ENCODE measurements at places on chromosomes 1 and 21. TPM values are rescaled to one million over a fixed set of nuclear protein-coding genes. Genes with fewer than 3 reads are reported as not detected.

DNA sequence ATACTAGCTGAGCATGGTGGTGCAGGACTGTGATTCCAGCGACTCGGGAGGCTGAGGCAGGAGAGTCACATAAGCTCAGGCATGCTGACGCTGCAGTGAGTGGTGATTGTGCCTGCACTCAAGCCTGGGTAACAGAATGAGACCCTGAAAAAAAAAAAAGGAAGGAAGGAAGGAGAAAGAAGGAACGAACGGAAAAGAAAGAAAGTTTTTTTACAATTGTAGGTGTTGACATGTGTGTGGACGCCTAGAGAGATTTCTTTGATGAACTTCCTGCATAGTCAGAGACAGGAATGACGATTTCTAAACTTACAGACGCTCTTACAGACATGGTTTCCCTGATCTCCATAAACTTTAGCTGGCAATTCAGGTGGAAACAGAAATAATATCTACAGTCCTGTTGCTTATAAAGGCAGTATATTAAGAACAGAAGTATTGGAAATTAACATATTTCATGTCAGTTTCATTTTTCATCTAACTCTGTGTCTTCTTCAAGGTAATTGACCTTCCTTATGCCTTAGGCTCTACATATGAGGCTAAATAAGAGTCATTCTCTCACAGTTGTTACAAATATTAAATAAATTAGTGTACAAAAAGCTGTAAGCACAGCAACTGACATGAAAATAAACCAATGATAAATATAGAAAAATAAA is 4.1 kb downstream of the SAMSN1 start:
- DNase-seq, result no peak

DNA sequence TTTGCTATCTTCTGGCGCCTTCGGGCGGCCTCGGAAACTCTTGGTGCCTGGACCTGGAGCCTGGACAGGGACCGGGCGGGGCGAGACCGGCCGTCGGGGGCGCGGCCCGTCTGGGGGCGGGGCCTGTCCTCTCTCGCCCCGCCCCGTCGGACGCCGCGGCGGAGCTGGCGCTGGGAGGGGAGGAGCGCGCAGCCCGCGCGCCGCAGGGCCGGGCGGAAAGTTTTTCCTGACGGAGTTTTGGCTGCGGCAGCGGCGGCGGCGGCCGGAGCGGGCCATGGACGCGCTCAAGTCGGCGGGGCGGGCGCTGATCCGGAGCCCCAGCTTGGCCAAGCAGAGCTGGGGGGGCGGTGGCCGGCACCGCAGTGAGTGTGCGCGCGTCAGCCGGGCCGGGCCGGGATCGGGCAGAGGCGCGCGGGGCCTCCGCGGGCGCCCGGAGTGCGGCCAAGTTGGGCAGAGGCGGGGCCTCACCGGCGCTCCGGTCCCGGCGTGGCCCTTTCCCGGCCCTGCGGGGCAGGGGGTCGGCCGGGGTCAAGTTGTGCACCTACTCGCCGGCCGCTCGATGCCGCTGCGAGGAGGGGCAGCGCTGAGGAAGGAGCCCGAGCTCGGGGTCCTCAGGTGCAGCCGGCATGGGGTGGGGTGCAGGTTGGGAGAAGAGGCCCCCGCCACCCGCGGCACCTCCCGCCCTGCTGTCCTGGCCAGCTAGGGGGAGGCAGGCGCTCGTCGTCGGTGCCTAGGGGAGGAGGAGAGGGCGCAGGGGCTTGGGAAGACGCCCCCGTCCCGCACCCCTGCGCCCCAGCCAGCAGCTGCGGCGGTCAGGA is at the start of gene LDLRAP1:
TSS of gene LDLRAP1 (plus strand) at position 182 of the 818 bp plus-strand sequence. CDS start at position 275, 93 bp downstream.
- no peak for DNase-seq

- no peak for DNase-seq
Measured at GRCh38 chr1:232676307-232676706, 46.4 kb upstream of the SIPA1L2 start.

NEK7 gene
- total RNA-seq, result 48.6 TPM

- no peak for DNase-seq
Measured at GRCh38 chr1:200751717-200752116, 13.0 kb downstream of the CAMSAP2 start.

- no peak for DNase-seq
Measured at GRCh38 chr1:56547977-56548376, 31.4 kb downstream of the PLPP3 start.

GRCh38 chr1:37741130-37741529 is 23.8 kb downstream of the EPHA10 start:
- DNase-seq, result no peak

DNA sequence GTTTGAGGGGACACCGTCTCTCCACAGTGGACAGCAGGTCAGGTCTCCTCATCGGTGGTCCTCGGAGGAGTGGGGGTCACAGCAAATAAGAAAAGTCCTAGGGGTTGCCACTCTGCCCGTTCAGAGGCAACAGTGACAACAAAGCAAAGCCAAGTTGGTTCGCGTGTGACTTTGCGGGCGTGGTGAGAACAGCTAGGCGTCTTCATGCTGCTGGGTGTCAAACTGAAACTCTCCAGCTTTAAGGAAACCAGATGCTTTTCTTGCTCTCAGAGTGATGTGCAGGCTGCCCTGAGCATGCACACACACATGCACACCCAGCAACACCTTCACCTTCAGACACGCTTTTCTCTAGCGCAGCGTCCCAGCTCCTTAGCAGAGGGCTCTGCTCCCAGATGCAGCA is 70.1 kb upstream of the ARHGEF16 start:
- DNase-seq, result no peak

DNA sequence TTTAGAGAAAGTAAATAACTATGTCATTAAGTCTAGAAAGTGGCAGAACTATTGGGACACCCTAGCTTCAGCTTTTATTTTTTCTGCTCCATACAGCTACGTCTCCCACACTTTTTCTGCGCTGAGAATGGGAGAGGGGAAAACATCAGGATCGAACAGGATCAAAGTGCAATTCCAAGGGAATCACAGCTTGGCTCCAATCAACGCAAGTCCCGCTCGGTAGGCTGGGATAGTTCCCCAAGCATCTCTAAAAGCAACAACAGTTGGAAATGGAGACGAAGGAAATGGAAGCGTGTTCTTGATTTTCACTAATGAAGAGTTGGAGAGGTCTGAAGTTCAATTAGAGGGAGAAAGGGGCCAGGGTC is 536 bp downstream of the HMGCL start:
- DNase-seq, result no peak

S100A5 gene
- total RNA-seq, result not detected
